CD4-positive, alpha-beta T cell treated with Interleukin-17A for 4 hours (primary cell): ENCODE measurements at places on chromosomes 3 and 15.

- no peak for DNase-seq
Measured at GRCh38 chr15:25465835-25466234, 27.0 kb upstream of the UBE3A start.

DNA sequence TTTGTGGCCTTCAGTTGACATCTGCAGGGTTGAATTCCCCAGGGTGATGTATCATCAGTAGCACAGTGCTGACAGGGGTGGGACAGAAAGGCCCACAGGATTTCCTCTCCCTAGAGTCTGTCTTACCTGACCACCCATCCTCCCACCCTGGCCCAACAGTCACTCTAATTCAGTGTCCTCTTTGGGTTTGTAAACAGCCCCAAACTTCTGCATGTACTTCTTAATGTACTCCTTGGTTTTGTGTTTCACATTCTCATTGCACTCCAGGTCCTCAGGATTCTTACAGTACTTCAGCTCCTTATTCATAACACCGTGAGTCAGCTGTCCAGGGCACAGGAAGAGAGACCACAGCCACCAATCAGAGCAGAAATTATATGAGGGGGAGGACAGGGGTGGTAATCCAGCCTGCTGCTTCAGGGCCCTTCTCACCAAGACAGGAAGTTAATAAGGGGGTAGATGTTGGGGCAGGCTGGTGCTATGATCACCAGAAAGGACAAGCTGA, 37.5 kb downstream of the NBEAL2 start:
- DNase-seq, result peak; percentile 42

DNA sequence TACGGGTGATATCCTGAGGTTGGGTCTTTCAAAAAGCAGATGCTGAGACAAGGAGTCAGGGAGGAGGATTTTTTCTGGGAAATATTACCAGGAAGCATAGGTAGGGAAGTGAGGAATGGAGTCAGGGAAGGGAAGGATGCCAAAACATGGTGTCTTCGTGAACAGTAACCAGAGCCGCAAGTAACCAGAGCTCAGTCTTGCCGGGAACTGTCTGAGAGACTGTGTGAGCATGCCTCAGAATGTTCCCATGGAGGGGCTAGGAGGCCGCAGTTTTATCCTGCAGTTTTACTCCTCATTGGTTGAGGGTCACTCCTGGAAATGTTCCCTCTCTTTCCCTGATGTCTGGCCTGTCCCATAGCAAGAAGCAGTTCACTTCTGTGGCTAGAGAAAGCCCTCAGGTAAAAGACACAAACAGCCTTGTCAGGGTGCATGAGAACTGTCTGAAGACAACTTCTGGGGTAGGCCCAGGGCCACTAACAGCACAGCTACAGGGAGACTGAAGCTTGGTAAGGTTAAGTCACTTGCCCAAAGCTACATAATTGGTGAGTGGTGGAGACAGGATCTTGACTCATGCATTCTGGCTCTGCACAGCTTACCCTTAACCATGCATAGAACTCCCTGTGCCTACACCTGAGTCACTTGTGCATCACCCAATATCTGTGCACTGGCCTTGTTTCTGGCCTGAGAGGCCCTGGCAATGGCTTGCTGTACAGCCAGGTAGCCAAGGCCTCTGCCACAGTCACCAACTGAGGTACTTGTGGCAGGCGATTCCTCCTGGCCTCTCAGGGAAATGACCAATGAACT, 76.3 kb upstream of the FRMD4B start:
- no peak for DNase-seq

DNA sequence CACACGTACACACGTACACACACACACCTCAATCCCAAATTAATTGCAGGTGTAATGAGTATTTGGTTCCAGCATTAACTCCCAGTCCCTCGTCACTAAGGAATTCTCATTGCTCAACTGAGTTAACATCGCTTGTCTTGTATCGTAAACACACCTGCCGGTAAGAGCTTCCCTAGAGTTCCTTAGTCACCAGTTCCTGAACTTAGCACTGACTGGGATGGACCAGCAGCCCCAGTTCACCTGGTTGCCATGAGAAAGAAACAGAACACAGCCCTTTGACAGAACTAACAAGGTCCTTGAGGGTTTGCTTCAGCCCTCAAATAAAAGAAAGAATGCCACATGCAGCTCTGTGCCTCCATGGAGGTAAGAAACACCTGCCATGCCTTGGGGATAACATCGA, 66.3 kb upstream of the SLCO3A1 start:
- no peak for DNase-seq

GRCh38 chr3:69463531-69463930, 77.6 kb upstream of the FRMD4B start:
- no peak for DNase-seq

DNA sequence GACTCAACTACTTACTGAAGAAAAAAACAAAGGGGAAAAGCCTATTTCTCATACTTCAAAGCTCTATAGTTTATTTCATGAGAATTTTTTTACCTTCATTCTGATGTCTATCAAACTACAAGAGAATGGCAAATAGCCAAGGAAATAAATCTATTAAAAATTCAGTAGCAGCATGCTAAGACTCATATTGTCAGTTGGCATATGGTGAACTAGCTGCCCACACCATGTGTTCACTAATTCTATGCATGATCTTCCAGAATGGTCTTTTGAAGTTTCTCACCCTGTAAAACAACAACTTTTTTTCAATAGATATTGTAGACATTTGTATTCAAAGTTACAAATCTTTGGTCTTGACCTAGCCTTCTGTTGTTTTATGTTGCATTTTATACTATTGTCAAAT, 386.2 kb downstream of the RSL24D1 start:
- no peak for DNase-seq

DNA sequence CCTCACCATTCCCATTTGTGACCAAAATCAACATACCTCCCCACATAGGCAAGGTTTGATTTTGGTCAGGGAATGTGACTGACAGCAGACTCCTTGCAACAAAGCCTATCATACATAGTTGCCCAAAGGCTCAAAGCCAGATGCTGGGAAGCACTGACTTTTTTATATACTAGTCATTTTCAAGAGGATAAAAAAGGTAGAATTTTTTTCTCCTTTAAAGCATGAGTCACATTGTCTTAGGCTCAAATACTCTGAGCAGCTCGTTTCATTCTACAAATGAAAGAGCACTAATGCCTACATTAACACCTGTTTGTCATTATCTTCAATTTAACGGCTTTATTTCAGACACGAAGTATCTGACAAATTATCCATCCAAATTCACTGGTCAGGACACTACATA, 36.2 kb downstream of the ICE2 start:
- no peak for DNase-seq

DNA sequence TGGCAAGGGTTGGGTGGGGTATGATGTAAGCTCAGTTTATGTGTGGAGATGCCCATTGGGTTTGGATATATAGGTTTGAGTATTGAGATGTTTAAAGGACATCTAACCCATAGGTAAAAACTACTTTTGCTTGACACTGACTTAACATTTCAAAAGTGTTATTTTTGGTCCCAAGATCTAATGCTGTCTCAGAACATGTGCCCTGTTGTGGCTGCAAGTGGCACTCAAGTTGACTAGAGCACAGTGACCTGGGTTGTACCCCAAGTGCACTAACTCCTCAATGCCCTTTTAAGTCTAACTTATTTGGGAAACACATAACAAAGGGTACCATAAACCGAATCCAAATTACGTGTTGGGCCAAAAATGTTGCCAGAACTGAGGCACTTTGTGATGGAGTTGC, 56.5 kb upstream of the CCR4 start:
- no peak for DNase-seq

GRCh38 chr15:88627463-88627862, 6.3 kb downstream of the AEN start:
- peak; percentile 84 for DNase-seq

DNA sequence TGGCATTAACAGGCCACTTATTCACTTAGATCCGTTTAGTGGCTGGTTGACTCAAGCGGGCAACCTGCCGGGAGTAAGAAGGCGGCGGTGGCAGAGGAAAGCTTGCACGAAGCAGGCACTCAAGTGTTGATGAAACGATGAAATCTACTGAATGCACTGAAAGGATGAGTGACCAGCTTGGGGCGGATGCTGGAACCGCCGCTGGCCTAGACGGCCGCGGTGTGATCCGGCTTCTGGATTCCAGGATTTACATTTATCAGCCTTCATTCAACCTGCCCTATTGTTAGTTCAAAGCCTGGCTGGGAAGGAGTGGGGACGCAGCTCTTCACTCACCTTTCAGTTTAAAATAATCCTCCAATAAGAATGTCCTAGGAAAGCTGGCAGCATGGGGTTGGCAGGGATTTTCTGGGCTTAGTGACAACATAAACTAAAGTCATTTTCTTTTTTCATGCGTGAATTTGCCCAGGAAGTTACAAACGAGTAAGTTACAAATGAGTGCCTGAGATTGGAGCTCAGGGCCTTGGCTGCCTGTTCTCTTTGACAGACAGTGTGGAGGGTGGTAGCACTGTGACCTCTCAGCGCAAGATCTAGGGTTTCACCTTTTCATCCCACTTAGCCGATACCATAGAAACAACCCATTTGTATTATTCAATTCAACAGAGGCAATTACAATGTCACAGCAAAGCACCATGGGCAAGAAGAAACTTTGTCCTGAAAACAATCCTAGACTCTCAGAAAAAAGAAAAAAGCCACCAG, 1.1 kb upstream of the PLCH1 start:
- peak; percentile 9 for DNase-seq

DNA sequence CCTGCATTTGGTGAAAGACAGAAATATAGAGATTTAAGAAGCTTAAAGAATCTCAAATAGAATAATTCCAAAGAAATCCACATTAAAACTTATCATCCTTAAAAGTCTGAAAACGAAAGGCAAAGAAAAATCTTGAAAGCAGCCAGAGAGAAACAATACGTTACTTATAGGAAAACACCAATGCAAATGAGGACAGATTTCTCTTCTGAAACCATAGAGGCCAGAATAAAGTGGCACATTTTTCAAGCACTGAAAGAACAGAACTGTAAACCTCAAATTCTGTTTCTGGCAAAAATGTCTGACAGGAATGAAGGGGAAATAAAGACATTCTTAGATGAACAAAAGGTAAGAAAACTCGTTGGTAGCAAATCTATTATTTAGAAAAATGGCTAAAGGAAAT, 13.8 kb upstream of the ACTC1 start:
- DNase-seq, result no peak

DNA sequence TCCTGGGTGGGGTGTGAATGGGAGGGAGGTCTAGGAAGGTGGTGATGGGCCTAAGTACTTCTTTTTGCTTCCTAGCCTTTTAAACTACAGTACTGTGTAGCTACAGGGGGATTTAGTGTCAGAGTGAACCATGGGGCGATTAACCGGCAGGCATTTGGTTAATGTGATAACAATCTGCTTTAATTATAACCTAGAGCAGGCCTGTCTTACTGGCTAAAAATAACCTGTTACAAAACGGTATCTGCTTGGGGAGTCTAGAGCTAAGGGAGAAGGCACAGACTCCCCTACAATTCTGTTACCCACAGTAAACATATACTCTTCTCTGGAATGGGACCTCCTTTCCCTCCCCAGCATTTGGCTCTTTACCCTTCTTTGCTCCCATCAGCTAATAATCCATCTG, 85.4 kb downstream of the RBPMS2 start:
- DNase-seq, result no peak

GRCh38 chr3:193788189-193788991, 195.4 kb downstream of the OPA1 start:
- DNase-seq, result no peak

DNA sequence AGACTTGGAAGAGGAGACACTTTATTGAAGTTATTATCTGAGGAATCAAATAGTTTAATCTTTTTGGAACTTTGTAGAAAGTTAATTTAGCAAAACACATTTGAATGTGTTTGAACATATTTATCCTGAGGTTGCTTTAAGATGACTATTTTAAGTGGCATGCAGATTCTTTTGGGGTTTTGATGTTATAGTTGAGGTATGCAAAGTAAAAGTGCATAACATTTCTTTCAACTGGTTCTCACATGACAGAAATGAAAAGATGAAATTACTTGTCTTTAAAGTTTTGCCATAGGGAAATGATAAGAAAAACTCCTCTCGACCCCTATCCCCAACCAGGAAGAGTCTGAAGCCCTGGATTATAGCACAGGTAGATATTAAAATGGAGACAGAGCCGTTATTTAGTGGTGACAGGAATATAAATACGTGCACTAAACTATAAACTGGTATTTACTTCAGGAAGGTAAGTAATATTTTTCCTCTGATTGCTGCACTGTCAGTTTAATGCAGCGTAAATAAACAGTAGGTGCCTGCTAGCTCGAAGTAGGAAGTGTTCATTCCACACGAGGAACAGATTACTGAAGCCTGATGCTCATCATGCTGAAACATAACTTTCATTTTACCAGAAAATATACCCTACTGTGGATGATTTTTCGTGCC, 15.1 kb upstream of the SATB1 start:
- no peak for DNase-seq

DNA sequence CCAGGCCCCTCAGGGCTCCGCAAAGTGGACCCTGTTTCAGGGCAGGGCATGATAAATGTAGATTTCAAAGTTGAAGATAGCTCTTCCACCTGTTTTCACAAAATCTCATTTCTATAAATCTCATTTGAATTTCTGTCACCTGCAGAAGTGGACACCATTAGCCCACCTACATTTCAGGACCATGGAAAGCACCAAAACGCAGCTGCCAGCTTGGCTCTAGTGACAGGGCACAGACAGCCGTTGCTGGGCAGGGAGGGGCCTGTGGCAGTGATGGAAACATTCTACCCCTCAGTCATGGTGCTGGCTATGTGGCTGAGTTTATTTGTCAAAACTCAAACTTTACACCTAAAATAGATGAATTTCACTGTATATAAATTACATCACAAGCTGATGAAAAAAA, 40.4 kb downstream of the PRR23E start:
- no peak for DNase-seq

DNA sequence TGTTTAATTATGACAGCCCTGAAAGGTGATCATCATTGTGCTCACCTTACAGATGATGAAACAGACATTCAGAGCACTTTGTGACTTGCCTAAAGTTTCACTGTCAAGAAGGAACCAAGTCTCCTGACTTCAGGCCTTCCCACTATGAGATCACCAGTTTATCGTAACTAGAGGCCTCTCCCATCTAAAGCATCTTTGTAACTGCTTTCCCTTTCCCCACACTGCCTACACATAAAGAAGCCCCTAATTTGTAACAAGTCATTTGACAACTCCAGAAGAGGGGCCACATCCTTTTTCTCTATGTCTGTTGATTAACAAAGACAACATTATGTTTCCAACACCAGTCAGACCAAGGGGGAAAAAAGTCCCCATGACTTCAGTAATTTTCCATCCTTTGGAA, 1.1 kb downstream of the KLHL6 start:
- DNase-seq, result no peak
